ENCODE measurements at places on chromosomes 3 and 15. TPM values are rescaled to one million over a fixed set of nuclear protein-coding genes. Genes with fewer than 3 reads are reported as not detected.

The CTSH gene
- 58.2 TPM for total RNA-seq

The COMMD4 gene
- 95.6 TPM for total RNA-seq

DNA sequence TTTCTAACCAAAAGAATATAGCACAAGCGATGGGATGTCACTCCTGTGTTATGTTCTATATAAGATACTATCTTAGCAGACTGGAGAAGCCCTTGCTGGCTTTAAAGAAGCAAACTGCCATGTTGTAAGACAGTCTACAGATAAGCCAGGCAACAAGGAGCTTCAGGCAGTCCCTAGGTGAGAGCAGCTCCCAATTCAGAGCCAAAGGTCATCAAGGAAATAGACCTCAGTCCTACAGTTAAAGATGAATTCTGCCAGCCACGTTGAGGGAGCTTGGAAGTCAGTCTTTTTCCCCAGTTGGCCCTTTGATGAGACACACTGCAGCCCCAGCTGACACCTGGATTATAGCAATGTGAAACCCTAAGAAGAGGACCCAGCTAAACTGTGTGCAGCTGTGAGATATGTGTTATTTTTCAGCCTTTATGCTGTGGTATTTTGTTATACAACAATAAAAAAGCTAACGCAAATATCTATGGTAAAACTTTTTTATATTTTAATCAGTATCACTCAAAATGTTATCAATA, 102.5 kb upstream of the AKAP13 start:
- DNase-seq: no peak
- no peak overlapping the region for H3K27ac ChIP-seq
- H3K4me1 ChIP-seq: no peaks in the 10 kb centered on the region
- peaks cover 5% of the 10 kb centered on the region for H3K27me3 ChIP-seq
- no peak overlapping the region for H3K4me3 ChIP-seq

DNA sequence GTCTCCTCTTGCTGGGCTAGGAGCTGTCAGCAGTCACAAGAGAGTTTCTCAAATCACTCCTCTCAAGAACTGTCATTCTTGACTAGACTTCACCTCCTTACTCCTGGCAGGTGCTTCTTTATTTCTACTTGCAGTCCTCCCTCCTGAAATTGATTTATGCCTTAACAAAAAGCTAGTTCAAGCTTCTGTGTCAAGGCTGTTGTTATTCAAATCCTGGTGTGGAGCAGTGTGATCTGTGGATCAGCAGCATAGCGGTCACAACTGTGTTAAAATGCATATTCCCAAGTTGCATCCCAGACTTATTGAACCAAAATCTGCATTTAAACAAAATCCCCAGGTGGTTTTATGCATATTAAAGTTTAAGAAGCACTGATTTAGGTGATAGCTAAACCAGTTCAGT, 120.7 kb upstream of the MRPL3 start:
- no peak for DNase-seq
- H3K27me3 ChIP-seq: peaks cover 5% of the 10 kb centered on the region
- no peaks in the 10 kb centered on the region for H3K4me1 ChIP-seq
- no peak overlapping the region for H3K4me3 ChIP-seq

GRCh38 chr3:182824957-182825356, 31.7 kb downstream of the ATP11B start:
- no peaks in the 10 kb centered on the region for H3K4me1 ChIP-seq
- no peak overlapping the region for H3K4me3 ChIP-seq
- H3K27ac ChIP-seq: no peak overlapping the region
- no peaks in the 10 kb centered on the region for H3K27me3 ChIP-seq
- peaks cover 36% of the 10 kb centered on the region for H3K36me3 ChIP-seq

GRCh38 chr3:159924411-159924810, 64.2 kb upstream of the IL12A start:
- no peak overlapping the region for H3K4me3 ChIP-seq
- DNase-seq: no peak
- no peaks in the 10 kb centered on the region for H3K36me3 ChIP-seq
- H3K4me1 ChIP-seq: peaks cover under 1% of the 10 kb centered on the region

GRCh38 chr3:171464462-171464861, 4.3 kb upstream of the TNIK start:
- H3K27me3 ChIP-seq: peaks cover 20% of the 10 kb centered on the region
- DNase-seq: no peak
- no peak overlapping the region for H3K4me3 ChIP-seq
- peaks cover 11% of the 10 kb centered on the region for H3K4me1 ChIP-seq

- H3K27me3 ChIP-seq: no peaks in the 10 kb centered on the region
- H3K4me3 ChIP-seq: no peak overlapping the region
- no peak for DNase-seq
- H3K4me1 ChIP-seq: no peaks in the 10 kb centered on the region
- no peak overlapping the region for H3K27ac ChIP-seq
Measured at GRCh38 chr3:155312781-155313180, 19.3 kb upstream of the STRIT1 start.

The DUOX2 gene
- 0.53 TPM for total RNA-seq

The NUTM1 gene
- not detected for total RNA-seq

The SAMD7 gene
- not detected for total RNA-seq

- H3K4me1 ChIP-seq: peaks cover 4% of the 10 kb centered on the region
- no peaks in the 10 kb centered on the region for H3K27me3 ChIP-seq
- H3K27ac ChIP-seq: no peak overlapping the region
- H3K4me3 ChIP-seq: no peak overlapping the region
- no peak for DNase-seq
- no peaks in the 10 kb centered on the region for H3K36me3 ChIP-seq
Measured at GRCh38 chr3:16249336-16249735, 15.4 kb downstream of the DPH3 start.

The SCN11A gene
- total RNA-seq: 1.6 TPM

DNA sequence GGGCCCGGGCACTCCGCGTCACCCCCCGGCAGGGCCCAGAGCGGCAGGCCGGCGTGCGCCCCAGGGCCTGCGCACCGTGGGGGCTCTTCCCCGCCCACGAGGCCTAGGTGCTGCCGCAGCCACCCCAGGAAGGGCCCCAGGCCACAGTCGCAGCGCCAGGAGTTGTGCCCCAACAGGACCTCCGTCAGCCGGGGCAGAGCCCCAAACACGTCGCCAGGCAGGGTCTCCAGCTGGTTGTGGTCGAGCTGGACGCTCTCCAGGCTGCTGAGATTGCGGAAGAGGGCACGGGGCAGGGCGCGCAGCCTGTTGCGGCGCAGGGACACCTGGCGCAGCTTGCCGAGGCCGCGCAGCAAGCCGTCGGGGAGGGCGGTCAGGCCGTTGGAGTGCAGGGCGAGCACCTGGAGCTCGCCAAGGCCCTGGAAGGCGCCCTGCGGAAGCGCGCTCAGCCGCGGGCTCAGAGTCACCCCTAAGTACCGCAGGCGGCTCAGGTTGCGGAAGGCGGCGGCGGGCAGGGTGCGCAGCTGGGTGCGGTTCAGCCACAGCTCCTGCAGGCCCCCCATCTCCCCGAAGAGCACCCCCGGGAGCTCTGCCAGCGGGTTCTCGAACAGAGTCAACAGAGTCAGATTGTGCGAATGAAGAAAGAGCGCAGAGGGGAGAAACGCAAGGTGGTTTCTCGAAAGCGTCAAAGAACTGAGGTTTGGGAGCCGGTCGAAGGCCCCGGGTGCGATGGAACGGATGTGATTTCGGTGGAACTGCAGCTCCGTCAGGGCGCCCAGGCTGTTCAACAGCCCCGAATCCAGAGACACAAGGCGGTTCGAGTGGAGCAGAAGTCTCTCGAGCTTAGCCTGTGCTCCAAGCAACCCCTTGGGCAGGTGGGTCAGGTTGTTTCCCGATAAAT, 2.0 kb downstream of the GP5 start:
- H3K4me1 ChIP-seq: peaks cover 6% of the 10 kb centered on the region
- peaks cover 1% of the 10 kb centered on the region for H3K36me3 ChIP-seq
- no peak for DNase-seq

The GTPBP8 gene
- total RNA-seq: 17.2 TPM

All from progenitor cell of endocrine pancreas (in vitro differentiated cells).